Astrocyte (in vitro differentiated cells and primary cell): ENCODE measurements at places on chromosomes 16 and 17. TPM values are rescaled to one million over a fixed set of nuclear protein-coding genes. Genes with fewer than 3 reads are reported as not detected.

DNA sequence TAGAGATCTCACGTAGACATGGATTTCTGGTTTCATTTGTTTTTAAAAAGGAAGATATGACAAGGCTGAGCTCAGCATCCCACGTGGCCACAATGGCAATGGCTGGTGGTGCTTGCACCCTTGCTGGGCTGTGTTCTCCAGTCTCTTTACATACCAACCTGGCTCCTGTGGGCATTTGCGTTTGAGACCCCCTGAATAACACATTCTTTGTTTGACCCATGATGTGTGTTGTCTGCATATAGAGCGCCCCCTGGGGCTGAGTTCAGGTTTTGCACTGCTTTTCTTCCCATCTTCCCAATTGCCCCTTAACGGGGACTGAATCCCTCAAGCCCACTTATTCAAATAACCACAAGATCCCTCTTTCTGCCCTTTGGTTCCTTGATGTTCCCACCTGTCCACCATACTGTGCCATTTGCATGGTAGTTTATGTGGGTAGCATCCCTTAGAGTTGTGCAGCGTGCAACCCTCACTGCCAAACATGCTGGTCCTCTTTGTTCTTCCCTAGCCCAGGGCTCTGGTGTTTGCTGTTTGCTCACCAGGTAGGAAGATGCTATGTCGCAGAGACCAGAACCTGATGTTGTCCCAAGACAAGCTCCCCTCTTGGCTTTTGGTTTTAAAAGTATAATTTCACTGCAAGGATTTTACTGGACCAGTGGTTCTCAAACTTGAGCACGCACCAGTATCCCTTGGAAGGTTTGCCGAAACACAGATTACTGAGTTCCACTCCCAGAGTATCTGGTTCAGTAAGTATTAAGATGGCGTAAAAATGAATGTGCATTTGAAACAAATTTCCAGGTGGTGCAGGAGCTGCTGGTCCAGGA, 38.5 kb upstream of the NKD1 start:
- no peak for DNase-seq

RNF112 gene
- 0.36 and 0.96 TPM in 2 replicates for total RNA-seq

TEKT5 gene
- 0.41 TPM in 1 of 2 replicates, not detected in the other for total RNA-seq

DNA sequence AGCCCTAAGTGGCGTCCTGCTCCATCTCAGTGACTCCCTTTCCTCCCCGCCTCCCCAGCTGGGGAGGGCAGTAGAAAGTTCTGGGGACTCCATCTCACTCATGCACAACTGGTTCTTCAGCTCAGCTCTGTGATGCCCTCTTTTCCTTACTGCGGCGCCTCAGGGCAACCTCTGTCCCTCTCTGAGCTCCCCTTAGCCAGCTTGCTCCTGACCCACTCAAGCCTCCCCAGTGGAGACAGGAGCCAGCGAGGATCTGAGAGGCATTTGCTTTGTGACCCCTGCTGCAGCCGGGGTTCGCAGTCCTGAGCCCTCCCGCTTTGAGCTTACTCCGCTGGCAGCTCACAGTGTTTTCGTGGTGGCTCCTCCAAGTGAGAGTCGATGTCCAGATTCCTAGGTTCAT, 6.2 kb upstream of the MRC2 start:
- no peak for DNase-seq

GRCh38 chr17:77124192-77124889, 16.4 kb upstream of the SEC14L1 start:
- peak; percentile 82 for DNase-seq

GRCh38 chr17:61862105-61862574, 1.2 kb downstream of the BRIP1 start:
- DNase-seq: peak; percentile 30

GRCh38 chr16:56119133-56119532, 72.2 kb upstream of the GNAO1 start:
- no peak for DNase-seq

GRCh38 chr17:58302919-58303585, 22.3 kb upstream of the MPO start:
- no peak for DNase-seq

DNA sequence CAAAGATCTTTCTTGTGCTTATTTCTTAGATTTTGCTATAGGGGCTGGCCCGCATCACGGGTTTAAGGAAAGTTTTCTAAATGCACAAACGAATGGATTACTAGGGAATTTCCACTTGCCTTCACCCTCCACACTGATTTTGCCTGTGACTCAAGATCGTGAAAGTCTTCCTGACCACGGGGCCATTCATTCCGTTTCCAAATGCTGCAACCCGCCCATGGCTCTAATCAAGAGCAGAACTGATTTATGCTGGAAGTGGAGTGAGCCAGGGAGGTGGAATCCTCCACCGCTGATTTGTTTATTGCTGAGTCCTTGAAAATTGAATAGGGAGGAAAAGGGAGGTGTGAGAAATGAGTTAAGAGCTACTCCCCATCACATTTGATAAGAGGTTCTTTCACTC, 52.4 kb downstream of the CA10 start:
- DNase-seq: no peak

SOX15 gene
- total RNA-seq: 1.7 and 4.0 TPM in 2 replicates

DNA sequence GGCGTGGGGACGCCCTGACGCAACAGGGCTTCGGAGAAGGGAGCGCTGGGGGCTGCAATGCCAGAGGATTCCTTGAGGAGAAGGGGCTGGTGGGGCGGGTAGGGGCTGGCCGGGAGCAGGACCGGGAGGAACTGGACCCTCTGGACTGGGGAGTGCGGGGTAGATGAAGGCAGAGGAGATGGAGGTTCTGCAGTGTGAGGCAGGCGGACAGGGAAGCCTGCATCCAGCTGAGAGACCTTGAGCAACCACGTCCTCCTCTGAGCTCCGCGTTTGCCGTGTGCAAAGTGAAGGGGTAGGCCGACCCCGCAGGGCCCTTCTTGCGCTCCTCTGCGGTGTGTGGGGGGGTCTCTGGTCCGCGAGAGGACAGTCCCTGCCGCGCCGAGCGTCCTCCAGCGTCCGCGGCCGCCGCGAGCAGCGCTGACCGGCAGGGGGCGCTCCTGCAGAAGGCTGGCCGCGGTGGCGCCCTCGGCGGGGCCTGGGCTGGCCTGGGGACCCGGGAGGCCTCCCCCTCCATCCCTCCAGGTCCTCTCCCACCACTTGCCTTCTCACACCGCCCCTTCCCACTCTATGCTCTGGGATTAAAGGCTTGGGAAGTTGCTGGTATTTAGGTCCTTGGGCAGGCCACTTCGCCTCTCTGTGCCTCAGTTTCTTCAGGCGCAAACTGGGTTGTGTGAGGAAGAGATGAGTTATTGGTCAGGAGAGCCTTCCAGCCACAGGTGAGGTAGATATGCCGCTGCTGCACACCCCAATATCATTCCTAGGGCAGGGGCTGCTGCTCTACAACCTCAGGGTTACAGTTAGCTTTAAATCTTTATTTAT, 9.6 kb upstream of the WNT9B start:
- DNase-seq: no peak

DNA sequence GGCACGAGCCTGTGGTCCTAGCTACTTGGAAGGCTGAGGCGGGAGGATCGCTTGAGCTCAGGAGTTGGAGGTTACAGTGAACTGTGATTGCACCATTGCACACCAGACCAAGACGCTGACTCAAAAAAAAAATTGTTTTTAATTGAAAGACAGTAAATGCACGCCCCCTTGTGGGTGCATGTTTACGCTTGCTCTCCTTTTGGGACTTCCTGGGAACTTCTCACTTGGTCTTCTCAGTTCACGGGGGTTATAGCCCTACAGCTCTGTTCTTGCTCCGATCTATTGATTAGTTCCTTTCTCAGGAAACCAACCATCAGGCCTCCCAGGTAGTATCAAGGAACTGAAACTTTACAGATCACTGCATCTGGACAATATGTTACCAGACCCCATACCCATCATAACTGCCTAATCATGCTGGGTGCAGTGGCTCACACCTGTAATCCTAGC, 14.2 kb upstream of the RIPOR1 start:
- peak; percentile 59 for DNase-seq

DNA sequence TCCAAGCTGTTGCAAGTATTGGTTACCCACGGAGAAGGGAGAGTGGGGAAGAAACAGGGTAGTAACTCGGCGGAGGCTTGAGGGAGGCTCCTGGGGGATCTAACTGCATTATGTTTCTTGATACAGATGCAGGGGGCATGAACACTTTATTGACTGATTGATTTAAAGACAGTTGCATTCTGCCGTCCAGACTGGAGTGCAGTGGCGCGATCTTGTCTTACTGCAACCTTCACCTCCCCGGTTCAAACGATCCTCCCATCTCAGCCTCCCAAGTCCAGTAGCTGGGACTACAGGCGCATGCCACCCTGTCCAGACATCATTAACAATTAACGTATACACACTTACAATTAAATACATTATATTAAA, 15.1 kb upstream of the ERN2 start:
- no peak for DNase-seq

GRCh38 chr17:8360260-8360659, 16.2 kb downstream of the KRABD2 start:
- no peak for DNase-seq

GRCh38 chr17:41812381-41813151, at the start of gene FKBP10:
TSS of gene FKBP10 (plus strand) at chr17:41813004. CDS start at chr17:41813035, 31 bp downstream.
- DNase-seq: peak; percentile 84

DNA sequence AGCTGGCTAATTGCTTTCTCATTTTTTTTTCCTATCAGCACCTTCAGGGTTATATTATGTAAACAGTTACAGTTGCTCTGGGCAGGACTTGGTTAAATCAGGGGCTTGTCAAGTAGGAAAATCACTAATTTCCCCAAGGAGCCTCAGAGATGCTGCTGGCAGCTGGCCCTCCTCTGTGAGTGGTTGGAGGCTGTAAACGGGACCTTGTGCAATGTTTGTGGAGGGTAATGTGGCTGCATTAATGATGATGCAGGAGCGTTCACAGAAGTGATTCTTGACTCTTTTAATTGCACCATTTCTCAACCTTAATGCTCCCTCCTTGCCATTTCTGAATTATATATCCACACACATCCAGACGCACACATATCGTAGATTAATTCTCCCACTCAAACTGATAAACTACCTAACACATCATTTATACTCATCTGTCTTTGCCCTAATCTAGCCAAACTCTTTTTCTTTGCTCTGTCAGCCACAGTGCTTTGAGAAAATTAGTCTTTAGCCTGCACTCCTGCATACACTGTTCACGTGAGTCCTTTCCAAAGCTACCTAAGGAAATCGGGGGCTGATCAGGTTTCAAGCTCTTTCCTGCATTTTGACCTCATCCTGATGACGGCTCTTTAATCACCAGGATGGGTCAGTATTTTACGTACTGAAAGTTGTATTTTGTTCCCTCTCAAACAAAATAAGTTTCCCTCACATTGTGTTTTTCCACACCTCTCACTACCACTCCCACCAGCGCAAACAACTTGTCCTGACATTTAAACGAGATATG, 154.4 kb upstream of the PIRT start:
- DNase-seq: no peak

- DNase-seq: no peak
Measured at GRCh38 chr17:82031885-82032627, 578 bp downstream of the RAC3 start.

GRCh38 chr17:47821424-47822391, at the start of gene OSBPL7:
TSS of gene OSBPL7 (minus strand) at chr17:47821794. CDS start at chr17:47820278, 1,516 bp downstream.
- peak; percentile 84 for DNase-seq

DNA sequence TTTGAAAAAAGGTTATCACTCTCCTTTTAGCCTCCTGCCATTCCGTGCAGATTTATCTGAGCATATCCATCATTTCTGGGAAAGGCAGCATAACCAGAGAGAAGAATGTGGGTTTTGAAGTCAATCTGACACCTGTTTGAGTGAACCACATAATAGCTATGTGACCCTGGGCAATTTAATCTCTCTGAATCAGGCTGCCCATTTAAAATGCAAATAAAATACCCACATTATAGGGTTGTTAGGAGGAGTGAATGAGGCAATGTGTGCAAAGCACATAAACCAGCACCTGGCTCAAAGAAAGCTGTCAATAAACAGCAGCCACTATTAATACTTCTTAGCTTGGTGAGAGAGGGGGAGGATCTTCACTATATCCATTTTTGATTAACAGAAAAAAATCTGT, 88.0 kb downstream of the CACNG1 start:
- DNase-seq: no peak

GRCh38 chr17:45171338-45172231, 9.9 kb downstream of the HEXIM2 start:
- no peak for DNase-seq

ASIC2 gene
- total RNA-seq: 0.36 TPM in 1 of 2 replicates, not detected in the other

- no peak for DNase-seq
Measured at GRCh38 chr17:3556916-3557767, 470 bp downstream of the TRPV3 start.

GRCh38 chr17:1196946-1197345, 17.2 kb upstream of the ABR start:
- no peak for DNase-seq

DNA sequence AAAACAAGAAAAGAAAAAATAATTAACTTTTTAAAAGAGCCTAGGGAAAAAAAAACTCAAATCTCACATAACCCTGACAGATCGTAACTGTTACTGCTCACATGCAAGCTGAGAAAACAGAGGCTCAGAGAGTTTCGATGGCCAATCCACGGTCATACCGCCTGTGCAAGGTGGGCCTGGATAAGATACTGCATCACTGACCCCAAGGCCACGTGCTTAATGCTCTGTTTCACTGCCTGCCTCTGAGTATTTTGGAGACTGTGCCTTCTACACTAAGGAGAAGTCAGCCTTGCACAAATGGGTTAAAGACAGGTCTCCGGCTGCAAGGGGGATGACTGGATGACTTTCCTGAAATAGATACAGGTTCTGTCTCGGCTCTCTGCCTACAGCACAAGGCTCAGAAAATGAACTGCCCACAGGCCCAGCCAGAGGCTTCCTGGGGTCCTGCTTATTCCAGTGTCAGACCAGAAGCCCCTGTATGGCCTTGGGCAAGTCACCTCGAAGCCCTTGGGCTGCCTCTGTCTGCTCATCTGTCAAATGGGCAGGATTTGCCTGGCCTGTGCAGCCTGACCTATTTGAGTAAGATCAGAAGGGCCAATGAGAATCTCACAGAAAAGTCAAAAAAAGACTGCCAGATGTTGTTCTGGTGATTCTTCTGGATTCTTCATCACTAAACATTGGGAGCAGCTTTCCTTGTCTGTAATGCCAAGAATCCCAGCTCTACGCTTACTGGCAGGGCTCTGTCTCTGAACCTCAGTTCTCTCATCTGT, 25.8 kb downstream of the CNGB1 start:
- DNase-seq: no peak

DNA sequence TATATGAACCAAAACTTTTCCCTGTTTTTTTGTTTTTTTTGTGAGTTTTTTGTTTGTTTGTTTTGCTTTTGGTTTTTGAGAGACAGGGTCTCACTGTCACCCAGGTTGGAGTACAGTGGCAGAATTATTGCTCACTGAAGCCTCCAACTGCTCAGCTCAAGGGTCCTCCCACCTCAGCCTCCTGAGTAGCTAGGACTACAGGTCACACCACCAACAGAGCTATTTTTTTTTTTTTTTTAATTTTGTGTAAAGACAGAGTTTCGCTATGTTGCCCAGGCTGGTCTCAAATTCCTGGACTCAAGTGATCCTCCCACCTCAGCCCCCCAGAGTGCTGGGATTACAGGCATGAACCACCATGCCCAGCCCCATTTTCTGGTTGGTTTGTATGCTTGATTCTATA, 28.6 kb downstream of the CMTM4 start:
- DNase-seq: no peak

PITPNM3 gene
- total RNA-seq: 1.0 and 1.3 TPM in 2 replicates

NGFR gene
- total RNA-seq: 0.64 and 1.0 TPM in 2 replicates

SYNGR2 gene
- total RNA-seq: 75.0 and 82.2 TPM in 2 replicates
